ENCODE measurements at places on chromosomes 5 and 9.

DNA sequence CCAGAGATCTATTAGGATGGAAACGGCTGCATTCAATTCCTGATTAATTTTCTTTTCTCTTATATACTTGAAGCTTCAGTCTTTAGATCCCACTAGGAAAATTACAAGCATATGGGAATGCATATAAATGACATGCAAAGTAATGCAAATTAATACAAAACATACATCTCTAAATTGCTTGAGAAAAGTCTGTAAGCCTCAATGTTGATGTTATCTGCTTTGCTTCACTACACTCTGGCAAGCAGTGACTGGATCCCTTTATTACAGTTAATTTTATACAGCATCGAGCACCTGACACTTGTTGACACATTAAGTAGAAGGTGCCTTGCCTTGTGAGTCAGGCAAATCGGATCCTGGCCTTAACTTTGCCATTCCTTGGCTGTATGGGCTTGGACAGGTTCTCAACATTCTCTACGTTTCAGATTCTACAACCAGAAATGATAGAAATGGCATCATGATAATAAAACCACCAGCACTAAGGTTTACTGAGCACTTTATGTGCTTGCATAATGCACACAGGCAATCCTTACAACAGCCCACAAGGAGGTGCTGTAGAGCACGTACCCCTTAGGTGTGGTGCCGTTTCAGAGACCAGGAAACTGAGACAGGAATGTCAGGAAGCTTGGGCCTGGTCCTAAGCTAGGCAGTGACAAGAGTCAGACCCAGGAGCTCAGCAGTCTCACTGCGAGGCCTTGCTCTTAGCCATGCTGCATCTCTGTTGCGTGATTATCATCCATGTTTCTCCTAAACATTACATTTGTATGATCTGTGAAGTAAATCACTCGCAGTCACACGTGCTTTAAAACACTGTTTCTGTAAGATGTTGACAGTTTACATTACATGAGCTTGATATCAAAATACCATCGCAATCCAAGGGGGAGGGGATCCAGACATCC, 2.7 kb downstream of the GCNT4 start:
- DNase-seq, result no peak

DNA sequence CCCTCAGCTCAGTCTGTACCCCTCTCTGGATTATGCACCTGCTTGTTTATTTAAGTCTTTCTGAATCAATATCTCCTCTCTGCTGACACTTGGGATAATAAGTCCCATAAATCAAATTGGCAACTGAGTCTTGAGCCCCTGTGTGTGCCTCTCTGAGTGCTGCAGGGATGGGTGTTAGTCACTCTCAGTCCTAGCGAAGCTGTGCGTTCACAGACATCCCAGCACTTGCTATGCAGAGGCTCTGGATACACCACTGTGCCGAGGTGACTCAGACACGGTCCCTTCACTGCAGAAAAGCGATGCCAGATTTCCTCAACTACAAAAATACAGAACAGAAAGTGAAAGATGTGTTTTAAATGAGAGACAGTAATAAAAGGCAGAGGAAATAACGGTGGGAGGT, 4.1 kb upstream of the KCNMB1 start:
- no peak for DNase-seq

DNA sequence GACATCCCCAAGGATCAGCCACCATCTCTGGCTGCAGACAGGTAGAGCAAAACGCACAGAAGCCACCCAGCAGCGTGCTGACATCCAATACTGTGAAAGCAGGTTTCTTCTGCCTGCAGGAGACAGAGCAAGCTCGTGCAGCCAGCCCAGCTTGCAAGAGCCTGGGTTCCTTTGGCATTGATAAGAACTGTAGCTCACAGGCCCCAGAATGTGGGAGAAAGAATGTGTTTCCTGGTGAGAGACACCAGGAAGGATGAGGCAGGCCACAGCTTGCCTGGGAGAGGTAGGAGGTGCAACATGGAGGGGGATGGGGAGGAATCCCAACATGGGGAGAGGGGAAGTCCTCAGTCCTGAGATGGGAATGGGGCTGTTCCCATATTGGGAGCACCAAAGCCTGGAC, 34.0 kb upstream of the ARAP3 start:
- DNase-seq, result no peak

- no peak for DNase-seq
Measured at GRCh38 chr5:178998441-178998840, 3.3 kb upstream of the GRM6 start.

DNA sequence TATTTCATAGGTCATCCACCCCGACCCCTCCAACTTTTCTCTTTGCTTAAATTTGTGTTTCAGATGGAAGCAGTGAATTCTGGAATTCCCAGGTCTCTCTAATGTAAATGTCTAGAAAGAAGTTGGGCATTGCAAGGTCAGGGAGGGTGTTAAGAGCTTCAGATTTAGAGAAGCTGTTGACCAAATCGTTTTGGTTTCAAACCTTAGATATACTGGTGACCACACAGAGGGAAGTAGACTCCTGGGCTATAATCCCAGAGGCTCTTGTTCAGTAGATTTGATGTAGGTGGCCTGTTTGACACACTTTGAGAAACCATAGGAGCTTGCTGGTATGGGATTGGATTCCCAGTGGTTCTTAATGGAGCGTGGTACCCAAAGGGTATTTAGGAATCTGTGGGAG, 137.3 kb upstream of the KLF9 start:
- DNase-seq, result no peak

DNA sequence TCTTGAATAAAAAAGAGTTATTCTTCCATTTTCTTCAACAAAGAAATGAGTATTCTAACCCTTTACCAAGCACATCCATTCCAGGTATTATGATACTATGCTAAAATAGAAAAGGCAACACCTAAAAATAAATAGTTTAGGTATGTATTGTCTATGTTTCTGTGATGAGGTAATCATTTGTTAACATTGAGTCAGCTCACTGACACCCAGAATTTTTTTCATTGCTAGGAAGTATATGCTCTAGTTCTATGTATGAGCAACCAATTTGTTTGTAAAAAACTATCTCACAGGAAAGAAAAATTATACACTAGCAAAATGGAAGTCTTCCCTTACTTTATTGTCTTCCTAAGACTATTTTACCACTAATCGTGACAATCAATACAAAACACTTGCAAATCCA, 615.6 kb upstream of the GRIN3A start:
- DNase-seq, result no peak

DNA sequence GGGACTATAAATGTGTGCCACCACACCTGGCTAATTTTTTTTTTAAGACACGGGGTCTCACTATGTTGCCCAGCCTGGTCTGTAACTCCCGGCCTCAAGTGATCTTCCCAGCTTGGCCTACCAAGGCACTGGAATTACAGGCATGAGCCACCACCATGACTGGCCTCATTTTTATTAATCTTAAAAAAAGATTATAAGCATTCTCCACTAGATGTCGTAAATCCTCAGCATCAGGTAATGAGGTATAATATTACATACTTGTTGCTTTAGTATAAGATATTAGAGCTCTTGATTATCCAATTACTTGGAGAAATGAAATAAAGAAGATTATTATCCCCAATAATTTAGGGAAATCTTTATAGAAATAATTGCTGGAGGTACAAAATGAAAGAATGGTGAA, 78.2 kb upstream of the HTR1A start:
- no peak for DNase-seq

- no peak for DNase-seq
Measured at GRCh38 chr5:143525176-143525575, 121.7 kb upstream of the NR3C1 start.

DNA sequence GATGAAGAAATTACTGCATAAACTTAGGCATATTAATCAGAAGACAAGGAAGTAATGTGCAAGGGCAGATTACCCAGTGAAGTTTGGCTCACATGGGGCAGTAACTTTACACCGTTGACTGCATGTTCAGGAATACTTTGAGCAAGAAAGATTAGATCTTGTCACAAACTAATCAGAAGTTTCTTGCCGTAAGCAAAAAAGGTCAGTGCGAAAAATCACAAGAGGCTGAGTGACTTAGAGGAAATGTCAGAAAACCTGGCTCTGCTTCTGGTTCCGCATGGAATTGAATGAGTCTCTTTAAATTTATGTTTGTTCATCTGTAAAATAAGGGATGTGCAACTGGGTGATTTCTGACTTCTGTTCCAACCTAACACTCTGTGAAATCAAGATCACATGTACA, 64.4 kb downstream of the PARP8 start:
- no peak for DNase-seq

DNA sequence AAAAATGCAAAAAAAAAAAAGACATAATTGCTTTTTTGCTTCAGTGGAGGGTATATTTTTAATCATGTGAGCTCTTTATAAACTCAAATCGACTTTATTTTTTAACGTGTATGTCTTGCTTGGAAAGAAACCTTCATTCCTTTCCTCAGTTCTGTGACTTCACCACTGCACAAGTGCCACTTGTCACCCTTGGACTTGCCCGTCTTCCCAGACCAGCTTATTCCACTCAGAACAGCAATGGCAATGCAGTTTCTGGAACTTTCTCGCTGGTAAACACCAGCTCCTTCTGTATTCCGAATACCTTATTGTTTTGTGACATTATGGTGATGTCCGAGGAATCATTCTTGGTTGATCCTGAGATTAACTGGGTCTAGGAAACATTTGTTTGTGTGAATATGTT, 440.5 kb upstream of the ADAMTS16 start:
- DNase-seq, result no peak

DNA sequence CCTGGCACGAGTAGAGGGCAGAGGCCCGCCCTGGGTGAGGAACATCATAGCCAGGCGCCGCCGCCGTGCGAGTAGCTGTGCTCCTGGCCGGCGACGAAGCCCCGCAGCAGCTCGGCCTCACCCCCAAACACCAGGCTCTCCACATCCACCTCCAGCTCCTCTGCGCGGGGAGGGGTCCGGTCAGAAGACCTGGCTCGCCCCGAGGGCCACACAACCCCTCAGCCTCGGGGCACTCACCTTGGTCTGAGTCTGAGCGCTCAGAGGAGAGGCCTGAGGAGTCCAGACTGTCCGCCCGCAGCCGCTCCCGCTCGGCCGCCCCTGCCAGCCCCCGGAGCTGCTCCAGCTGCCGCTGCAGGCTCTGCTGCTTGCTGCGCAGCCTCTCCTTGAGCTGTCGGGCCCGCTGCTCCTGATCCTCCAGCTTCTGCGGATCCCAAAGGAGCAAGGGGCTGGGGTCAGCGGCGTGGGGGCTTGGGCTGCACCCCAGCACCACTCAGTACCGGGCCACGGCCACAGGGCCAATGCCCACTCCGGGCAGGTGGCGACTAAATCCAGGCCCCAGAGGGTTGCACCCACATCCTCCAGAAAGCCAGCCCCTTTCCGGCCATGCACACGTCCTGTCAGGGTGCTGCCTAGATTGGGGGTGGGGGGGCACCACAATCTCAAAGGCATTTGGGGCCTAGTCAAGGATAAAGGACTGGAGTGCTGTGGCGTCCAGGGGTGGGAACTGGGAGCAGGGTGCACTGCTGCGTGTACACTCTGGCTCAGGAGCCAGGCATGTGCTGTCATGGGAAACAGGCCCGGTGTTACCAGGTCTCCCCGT, 3.9 kb downstream of the MXD3 start:
- DNase-seq, result no peak
